ENCODE measurements at places on chromosomes 5 and 9. TPM values are rescaled to one million over a fixed set of nuclear protein-coding genes. Genes with fewer than 3 reads are reported as not detected.
A peak's percentile ranks its signal among the peaks of the same experiment; 100 is the strongest.

The CAMK2A gene
- 0.51 TPM for total RNA-seq

The NKD2 gene
- not detected for total RNA-seq

The ARHGEF39 gene
- 2.1 TPM for total RNA-seq

- DNase-seq = peak; percentile 17
Measured at GRCh38 chr5:633501-633955, 21.4 kb downstream of the CEP72 start.

DNA sequence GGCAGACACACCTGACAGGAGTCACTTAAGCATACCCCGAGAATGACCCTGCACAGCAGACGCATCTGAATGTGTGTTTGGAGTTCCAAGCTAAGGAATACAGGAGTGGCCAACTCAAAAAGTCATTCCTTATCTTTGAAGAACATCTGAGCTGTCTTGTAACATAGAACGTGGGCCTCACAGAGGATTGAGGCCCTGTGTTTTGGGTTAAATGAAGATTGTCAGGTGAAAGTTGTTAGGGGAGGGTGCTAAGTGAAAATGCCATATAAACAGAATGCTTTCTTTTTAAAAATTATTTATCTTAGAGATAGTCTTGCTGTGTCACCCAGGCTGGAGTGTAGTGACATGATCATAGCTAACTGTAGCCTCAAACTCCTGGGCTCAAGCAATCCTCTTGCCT is 100.9 kb downstream of the PIK3R1 start:
- DNase-seq = no peak

DNA sequence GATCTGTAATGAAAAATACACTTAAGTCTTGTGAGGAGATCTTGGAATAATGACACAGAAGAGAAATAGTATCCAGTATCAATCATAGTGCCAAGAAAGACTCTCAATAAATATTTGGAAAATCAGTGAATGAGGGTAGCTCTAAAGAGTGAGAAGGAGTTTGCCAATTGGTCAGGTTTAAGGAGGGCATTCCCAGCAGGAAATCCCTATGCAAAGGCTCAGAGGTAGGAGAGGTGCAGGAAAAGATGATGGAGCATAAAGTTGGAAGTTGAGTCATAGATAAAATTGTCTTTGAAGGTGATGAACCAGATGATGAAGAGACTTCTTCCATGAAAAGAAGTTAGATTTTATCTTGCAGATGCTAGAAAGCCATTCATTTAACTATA is 27.8 kb downstream of the TNPO1 start:
- DNase-seq = no peak

GRCh38 chr9:129933185-129934040 is 98.2 kb downstream of the USP20 start:
- DNase-seq = peak; percentile 77

GRCh38 chr5:179553875-179554274 is 3.5 kb downstream of the RUFY1 start:
- DNase-seq = peak; percentile 81

DNA sequence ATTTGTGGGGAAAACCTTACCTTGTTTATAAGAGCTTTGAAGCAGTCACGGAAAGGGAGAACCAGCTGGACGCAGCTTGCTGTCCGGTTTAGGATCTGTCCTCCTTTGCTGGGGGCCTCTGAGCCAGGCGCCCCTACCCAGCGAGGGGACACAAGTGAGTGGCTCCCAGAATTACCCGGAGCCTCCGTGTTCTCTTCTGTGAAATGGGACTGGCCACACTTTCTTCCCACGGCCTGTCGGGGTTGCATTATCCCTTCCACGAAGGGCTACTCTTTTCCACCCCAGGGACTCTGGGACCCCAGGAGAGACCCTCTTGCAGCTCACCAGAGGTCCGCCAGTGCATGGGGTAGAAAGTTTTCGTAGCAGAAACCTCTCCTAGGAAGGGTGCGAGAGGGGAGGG is 477 bp upstream of the GBGT1 start:
- DNase-seq = no peak

- peak; percentile 6 for DNase-seq
Measured at GRCh38 chr5:4941957-4942830, 197.9 kb upstream of the ADAMTS16 start.

DNA sequence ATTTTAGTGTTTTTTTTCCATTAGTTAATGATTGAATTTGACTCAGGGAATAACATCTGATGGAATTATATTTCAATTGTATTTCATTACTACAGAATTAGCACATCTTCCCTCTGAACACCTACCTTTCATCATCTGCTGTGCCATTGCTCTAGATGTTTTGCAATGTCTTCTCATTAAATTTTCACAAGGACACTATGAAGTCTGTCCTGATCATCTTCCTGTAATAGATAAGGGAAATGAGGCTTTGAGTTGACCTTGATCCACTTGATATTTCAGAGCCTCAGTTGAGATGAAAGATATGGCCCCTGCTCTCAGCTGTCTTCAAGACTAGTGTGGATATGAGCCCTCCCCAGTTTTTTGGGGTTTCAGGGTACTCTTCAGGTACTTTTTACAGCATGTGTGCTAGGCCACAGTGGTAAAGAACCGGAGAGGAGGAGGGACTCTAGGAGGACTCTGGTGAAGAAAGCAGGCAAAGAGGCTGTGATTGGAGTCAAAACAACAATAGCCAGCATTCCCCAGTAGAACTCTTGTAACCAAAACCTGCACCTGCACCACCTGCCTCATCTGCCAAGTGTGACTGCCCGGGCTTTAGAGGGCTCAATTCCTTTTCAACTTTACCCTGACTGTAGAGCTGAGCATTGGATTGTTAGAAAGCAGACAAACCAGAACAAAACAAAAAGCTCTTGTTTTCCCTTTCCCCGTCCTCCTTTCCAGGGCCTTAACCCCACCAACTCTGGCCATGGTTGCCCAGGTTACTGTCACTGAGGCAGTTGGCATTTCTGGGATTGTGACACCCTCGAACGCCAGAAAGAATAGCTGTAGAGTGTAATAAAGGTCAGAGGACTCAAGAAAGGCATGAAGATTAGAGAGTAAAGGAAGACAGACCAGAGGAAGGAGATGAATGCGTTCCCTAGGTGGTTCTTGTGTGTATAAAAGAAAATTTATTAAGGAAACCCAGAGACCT is 56.3 kb downstream of the ERAP1 start:
- no peak for DNase-seq

DNA sequence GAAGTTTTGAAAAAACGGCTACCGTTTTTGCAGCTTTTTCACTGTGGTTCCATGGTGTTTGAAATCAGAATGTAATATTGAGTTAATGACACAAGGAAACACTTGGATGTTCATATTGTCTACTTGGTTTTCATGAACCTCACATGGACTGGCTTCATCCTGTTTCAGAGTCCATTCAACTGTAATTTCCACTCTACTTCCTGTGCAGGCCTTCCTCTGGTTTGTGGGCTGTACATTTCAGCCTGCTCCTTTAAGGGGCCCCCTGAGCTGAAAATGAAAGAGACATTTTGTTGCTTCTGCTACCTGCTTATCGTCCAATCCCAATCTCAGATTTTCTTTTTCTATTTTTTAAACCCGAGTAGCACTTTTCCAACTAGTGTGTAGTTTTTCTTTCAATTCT is 41.8 kb upstream of the CDKN2B start:
- no peak for DNase-seq

DNA sequence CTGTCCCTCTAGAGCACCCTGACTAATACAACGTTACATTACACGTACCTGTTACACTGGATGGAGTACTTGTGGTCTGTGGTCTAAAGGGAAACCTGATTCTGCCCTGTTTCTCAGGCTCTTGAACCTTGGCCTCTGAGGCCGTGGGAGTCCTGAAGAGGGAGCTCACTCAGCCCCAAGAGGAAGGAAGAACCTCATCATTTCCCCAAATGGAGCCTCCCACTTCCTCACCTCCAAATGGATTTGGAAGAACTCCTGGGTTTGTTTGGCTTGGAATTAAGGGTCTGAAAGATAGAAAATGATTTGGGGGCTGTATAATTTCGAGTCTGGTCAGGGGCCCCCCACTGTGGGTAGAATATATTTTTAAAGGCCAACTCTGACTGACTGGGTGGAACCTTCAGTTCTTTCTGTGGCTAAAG is 200.2 kb downstream of the SEMA6A start:
- no peak for DNase-seq

DNA sequence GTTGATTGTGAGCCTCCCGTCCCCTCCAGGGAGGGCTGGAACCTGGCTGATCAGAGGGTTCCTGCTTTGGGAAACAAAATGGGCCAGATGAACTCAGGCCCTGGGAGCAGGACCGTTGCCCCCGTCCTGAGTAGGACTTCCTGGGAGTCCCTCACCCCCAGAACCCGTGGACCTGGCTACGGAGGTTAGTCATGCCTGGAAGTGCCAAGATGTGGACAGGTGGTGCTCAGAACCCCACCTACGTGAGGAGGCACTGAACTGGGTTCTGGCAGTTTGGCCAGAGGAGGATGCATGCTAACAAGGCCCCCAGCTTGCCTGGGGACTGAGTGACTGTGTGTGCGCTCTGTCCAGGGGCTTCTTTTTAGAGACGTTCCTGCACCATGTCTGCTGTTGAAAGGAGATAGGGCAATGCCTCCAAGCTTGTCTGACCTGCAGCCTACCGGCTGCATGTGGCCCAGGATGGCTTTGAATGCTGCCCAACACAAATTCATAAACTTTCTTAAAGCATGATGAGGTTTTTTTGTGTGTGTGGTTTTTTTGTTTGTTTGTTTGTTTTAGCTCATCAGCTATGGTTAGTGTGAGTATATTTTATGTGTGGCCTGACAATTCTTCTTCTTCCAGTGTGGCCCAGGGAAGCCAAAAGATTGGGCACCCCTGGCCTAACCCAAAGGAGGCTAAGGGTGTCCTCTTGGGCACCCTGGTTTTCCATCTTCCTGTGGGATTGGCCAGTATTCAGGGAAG is 1.8 kb upstream of the DAB2IP start:
- DNase-seq = no peak

DNA sequence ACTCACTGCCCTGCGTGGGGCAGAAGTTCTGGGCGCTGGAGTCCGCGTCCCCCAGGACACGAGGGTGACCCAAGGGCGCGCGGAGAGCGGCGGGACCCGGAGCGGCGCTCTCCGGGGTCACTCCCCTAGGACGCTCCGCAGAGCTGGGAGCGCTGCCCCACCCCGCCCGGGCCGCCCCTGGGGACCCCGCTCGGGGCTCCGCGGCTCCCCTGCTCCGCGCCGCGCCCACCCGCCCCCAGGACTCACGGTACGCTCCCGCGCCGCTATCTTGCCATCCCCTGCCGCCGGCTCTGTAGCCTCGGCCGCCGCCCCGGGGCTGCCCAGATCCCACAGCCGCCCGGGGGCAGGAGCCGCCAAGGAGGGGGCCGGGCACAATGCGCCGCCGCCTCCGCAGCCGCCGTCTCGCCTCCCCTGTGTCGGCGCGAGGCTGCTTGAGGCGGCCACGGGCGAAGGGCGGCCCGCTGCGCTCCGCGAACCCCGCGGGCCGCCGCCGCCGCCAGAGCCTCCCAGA is 303 bp downstream of the LIFR start:
- DNase-seq = peak; percentile 83

GRCh38 chr5:140509898-140510297 is 37.6 kb upstream of the EIF4EBP3 start:
- no peak for DNase-seq

- DNase-seq = no peak
Measured at GRCh38 chr9:4815381-4815956, 22.7 kb downstream of the RCL1 start.

DNA sequence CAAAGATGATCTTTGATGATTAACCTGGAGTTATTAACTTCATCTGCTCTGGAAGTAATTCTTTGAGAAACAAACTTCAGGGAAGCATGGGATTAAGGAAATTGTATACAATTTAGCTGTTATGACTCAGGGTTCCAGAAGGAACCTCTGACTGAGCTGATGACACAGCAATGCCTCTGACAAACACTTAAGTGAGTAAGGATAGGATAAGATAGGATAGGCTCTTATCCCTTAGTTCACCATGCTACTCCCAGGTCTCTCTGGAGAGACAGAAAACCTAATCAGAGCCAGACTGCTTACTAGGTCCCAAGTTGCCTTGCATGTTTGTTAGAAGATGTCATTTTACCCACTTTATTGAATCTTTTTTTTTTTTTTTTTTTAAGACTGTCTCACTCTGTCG is 12.6 kb upstream of the TMEM38B start:
- peak; percentile 86 for DNase-seq

DNA sequence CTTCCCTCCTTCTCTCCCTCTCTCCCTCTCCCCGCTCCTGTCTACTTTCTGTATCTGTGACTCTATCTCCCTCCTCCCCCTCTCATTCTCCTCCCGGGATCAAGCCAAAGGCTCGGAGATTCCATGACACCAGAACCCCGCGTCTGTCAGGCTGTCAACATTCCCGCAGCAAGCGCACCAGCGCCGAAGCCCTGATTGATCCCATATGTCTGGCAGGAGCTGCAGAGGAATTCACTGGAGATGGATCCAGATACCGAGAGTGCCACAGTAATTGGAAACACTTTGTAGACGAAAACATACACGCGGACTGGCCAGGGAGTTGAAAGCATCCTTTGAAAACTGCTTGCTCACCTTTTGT is 300 bp upstream of the SVEP1 start:
- peak; percentile 82 for DNase-seq

- DNase-seq = peak; percentile 91
Measured at GRCh38 chr9:72577212-72577753, 55.9 kb downstream of the TMC1 start.

DNA sequence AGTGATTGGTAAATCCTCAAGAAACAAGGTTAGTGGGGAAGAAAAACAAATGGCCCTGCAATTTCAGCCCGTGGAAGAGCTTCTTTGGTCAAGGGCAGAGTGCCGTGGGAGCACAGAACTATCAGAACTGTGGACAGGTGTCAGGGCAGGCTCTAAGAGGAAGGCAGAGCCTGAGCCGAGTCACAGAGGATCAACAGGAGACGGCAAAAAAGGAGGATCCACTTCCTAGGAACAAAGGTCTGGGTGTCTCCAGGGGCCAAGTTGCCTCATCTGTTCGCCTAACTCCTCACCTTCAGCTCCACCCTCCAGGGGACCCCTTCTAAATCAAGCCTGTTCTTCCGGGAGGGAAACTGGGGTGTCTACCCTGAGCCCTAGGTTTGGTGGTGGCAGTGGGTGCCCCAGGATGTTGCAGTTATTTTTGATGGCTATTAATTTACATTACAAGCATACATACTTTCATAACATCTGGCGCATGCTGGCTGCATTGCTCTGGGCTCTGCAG is 88.0 kb downstream of the FEM1C start:
- no peak for DNase-seq

DNA sequence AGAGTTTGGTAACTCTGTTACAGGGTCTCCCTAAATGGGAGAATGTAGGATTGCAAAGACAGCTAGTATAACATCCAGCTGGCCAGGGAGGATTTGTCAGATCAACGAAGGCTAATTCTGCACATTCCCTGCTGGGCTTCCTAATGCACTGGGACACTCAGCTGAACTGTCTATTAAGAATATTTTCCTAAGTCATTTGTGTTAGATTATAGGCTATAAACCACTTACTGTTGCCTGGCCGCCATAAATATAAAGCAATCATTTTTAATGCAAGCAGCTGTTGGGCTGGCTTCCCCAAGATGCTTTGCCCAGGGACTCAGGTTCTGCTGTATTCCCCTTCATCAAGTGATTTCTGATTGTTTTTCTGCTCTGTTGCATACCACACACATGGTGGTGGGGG is 35.3 kb upstream of the SLIT3 start:
- no peak for DNase-seq
